Smooth muscle cell of the pulmonary artery (primary cell): ENCODE measurements at places on chromosomes 16 and 17. TPM values are rescaled to one million over a fixed set of nuclear protein-coding genes. Genes with fewer than 3 reads are reported as not detected.

Gene SKAP1
- total RNA-seq: not detected in 2 replicates

Gene VMO1
- 0.33 TPM in 2 replicates for total RNA-seq

Gene KRTAP3-1
- total RNA-seq: not detected in 2 replicates

Gene TP53TG3
- total RNA-seq: not detected in 2 replicates

Gene CIITA
- 0.10 and 1.1 TPM in 2 replicates for total RNA-seq

Gene SALL1
- 0.46 and 1.0 TPM in 2 replicates for total RNA-seq

Gene DNAAF8
- total RNA-seq: 1.0 and 1.2 TPM in 2 replicates

Gene CLEC10A
- not detected in 2 replicates for total RNA-seq

Gene TMC7
- total RNA-seq: 0.85 and 2.7 TPM in 2 replicates

Gene JPT2
- 32.5 and 36.1 TPM in 2 replicates for total RNA-seq

Gene EXOC3L1
- total RNA-seq: 0.13 TPM in 1 of 2 replicates, not detected in the other

Gene SLC5A11
- not detected in 2 replicates for total RNA-seq

Gene PPP1R27
- total RNA-seq: not detected in 2 replicates

Gene MT1H
- total RNA-seq: not detected in 2 replicates

Gene ARL16
- total RNA-seq: 17.1 and 18.2 TPM in 2 replicates

Gene MT1G
- 1.3 TPM in 1 of 2 replicates, not detected in the other for total RNA-seq

Gene TBC1D28
- not detected in 2 replicates for total RNA-seq

Gene TNFSF13
- 1.4 and 2.4 TPM in 2 replicates for total RNA-seq

Gene SMIM5
- 0.07 TPM in 1 of 2 replicates, not detected in the other for total RNA-seq

Gene CCL1
- total RNA-seq: not detected in 2 replicates

Gene PLEKHH3
- 16.9 and 23.8 TPM in 2 replicates for total RNA-seq

Gene HOXB3
- total RNA-seq: 8.4 and 11.1 TPM in 2 replicates

Gene ZPBP2
- not detected in 2 replicates for total RNA-seq

Gene CACNG3
- not detected in 2 replicates for total RNA-seq

Gene CPHXL2
- not detected in 2 replicates for total RNA-seq

Gene GSDMA
- total RNA-seq: not detected in 2 replicates

Gene PLXDC1
- 0.50 and 3.5 TPM in 2 replicates for total RNA-seq

Gene OSGIN1
- 3.7 and 7.2 TPM in 2 replicates for total RNA-seq

Gene HOXB1
- not detected in 2 replicates for total RNA-seq

Gene SEPTIN1
- 0.13 and 0.17 TPM in 2 replicates for total RNA-seq

Gene ALOX12
- not detected in 2 replicates for total RNA-seq

Gene SEZ6L2
- 65.5 and 78.6 TPM in 2 replicates for total RNA-seq

Gene CDR2
- 37.9 and 38.1 TPM in 2 replicates for total RNA-seq

Gene SDR42E1
- total RNA-seq: under 0.01 TPM in 2 replicates

Gene TP53TG3B
- not detected in 2 replicates for total RNA-seq

Gene RAB11FIP4
- total RNA-seq: 0.23 and 0.46 TPM in 2 replicates

Gene CA7
- total RNA-seq: not detected in 2 replicates

Gene PRAC1
- total RNA-seq: not detected in 2 replicates

Gene C17orf107
- total RNA-seq: 6.4 and 9.9 TPM in 2 replicates

Gene CCL7
- 0.85 and 3.7 TPM in 2 replicates for total RNA-seq

Gene RRAD
- 14.9 and 36.8 TPM in 2 replicates for total RNA-seq

Gene TANGO6
- total RNA-seq: 19.7 and 26.3 TPM in 2 replicates

Gene ADAD2
- not detected in 2 replicates for total RNA-seq

Gene SEZ6
- not detected in 2 replicates for total RNA-seq

Gene KRTAP3-3
- not detected in 2 replicates for total RNA-seq

Gene SPNS1
- total RNA-seq: 41.3 and 42.4 TPM in 2 replicates

Gene P3H4
- 123 and 132 TPM in 2 replicates for total RNA-seq

Gene BTBD17
- total RNA-seq: not detected in 2 replicates

Gene HOXB2
- 7.5 and 12.0 TPM in 2 replicates for total RNA-seq

Gene AMZ2
- 68.0 and 68.1 TPM in 2 replicates for total RNA-seq

Gene ABCC3
- 18.2 and 29.7 TPM in 2 replicates for total RNA-seq

Gene KRT20
- total RNA-seq: not detected in 2 replicates

Gene NPEPPS
- 185 and 196 TPM in 2 replicates for total RNA-seq

Gene TMEM88
- total RNA-seq: 0.13 and 0.20 TPM in 2 replicates

Gene TEKT5
- 0.07 and 0.13 TPM in 2 replicates for total RNA-seq

Gene C16orf96
- 0.07 TPM in 1 of 2 replicates, not detected in the other for total RNA-seq

Gene TAF15
- 109 and 127 TPM in 2 replicates for total RNA-seq

Gene CACNA1H
- 12.6 and 17.0 TPM in 2 replicates for total RNA-seq

Gene CSH2
- not detected in 2 replicates for total RNA-seq

Gene PPY
- not detected in 2 replicates for total RNA-seq
